Activated T-cell treated with anti-CD3 and anti-CD28 coated beads for 4 hours (primary cell): ENCODE measurements at places on chromosomes 2 and 18.

- no peak for DNase-seq
These were observed 43.9 kb upstream of the PCBP1 start for GRCh38 chr2:70043252-70043875.

DNA sequence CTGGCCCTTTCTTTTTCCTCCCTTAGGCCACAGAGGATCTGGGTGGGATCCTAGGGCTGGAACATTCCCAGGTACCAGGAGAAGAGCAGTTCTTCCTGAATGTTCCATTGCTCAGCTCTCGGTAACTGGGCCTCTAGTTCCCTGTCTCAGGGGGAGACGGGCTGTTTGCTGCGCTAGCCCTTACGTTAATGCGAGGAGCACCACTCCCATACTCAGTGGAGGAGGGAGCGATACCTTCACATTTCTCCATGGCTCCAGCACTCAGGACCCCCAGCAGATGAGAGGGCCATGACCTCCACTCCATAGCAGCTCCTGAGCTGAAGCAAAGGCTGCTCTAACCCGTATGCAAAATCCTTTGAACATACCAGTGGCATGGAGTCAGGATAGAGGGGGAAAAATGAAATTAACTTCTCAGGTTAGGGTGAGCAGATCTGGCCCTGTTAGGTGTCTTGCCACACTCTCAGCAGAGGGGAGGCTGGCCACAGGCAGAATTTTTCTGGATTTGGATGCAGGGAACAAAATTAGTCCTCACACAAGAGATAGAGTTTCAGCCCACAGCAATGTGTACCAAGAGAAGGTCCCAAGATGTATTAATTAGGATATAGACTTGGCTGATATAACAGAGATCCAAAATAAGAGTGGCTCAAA lies 206.7 kb downstream of the ZFP36L2 start:
- no peak for DNase-seq

- no peak for DNase-seq
These were observed 42.8 kb upstream of the RAB31 start for GRCh38 chr18:9665314-9665713.

DNA sequence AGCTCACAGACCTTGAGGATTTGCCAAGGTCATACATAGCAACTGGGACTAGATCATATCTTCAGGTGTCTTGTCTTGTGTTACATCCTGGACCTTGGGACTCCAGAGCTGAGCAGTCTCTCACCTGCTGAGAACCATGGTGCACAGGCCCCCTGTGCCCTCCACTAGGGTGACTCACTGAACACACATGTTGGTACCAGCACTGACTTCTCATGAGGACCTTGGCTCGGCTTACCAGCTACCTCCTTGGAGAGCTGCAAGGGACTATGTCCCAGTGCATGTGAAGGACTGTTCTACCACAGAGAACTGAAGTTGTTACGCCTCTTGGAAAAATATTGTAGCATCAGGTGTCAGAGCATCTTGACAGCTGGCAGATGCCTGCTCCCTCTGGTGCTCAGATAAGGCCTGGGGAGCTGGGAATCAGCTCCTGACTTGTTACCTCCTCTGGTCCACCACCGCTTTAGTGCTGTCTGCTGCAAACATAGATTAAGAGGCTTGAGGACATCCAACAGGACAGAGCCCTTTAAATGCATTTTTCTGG lies 72.1 kb downstream of the WDSUB1 start:
- no peak for DNase-seq

GRCh38 chr18:80046961-80047541 lies 12.8 kb downstream of the RBFA start:
- DNase-seq = no peak

DNA sequence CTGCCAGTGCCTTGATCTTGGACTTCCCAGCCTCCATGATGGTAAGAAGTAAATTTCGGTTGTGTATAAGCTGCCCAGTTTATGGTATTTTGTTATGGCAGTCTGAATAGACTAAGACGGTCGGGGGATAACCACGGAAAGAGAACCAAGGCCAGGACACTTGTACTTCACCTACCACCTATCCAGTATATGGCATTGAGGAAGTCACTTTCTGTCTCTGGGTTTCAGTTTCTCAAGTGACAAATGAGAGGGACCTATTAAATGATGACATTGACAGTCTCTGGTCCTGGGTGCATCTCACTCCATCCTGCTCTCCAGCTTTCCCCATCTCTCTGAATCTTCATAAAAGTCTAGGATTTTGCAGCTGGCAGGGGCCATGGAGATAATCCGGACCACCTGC lies 183.8 kb upstream of the MSH6 start:
- no peak for DNase-seq

- DNase-seq = no peak
These were observed 422.8 kb upstream of the ZEB2 start for GRCh38 chr2:144942516-144943256.

DNA sequence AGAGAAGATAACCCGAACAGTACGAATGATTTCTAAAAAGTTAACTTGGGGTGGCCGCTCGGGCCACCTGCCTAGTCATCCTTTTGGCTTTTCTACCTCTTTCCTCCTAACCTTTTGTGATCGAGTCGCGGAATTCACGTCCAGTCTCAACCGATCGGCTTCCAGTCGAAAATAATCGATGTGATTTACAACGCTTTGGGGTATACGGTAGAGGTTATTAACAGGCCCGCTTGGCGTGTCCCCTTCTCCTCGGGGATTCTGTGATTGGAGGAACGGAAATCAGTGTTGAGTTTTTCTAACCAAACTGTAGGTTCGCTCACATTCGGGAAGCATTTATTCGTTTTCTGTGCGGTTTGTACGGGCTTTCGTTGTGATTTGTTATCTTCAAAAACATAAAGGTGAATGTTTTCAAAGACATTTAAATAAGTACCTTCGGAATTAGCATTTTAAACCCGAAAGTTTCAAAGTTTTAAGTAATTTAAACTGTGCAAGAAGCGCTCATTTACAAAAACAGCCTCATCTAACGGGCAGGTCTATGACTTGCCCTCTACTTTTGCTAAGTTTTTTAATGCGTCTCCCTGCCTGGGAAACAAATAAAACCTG lies 588 bp upstream of the FOXI3 start:
- DNase-seq = no peak

- no peak for DNase-seq
These were observed 7.7 kb downstream of the SERPINB2 start for GRCh38 chr18:63895190-63895589.

DNA sequence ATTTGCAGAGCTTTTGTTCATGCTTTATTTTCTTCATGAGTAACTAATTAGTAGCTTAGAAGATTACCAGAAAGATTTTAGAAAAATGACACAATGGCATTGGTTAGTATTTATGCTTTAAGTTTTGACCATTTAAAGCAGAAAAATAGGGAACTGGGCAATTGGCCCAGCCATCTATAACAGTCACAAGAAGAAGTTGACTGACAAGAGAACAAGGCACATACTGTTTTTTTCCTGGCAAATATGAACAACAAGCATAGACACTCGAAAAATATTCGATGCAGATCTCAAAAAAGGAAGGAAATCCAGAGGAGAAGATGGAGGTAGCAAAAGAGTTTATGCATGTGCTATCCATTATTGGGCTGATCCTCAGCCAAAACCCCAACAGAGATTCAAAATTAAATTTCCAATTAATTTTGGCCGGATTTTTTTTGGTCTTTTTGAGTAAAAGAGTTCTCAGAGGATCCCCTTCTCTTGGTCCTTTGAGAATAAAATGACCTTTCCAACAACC lies 200.8 kb upstream of the SLC35G4 start:
- DNase-seq = no peak

GRCh38 chr2:176178038-176178756 lies 10.3 kb upstream of the HOXD1 start:
- DNase-seq = no peak

DNA sequence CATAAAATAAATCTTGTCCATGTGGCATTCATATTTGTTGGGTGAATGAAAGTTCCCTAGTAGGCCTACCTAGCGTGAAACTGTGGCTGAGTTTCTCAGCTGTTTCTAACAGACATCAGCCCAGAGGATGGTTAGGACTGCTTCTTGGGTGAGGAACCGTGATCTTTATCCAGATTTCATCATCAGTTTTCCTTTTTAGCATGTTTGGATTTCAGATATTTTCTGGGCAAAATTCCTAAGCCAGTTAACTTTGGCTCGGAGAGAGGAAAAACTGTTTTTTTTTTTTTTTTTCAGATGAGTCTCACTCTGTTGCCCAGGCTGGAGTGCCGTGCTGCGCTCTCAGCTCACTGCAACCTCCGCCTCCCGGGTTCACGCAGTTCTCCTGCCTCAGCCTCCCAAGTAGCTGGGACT lies 53.5 kb downstream of the DGKD start:
- no peak for DNase-seq

DNA sequence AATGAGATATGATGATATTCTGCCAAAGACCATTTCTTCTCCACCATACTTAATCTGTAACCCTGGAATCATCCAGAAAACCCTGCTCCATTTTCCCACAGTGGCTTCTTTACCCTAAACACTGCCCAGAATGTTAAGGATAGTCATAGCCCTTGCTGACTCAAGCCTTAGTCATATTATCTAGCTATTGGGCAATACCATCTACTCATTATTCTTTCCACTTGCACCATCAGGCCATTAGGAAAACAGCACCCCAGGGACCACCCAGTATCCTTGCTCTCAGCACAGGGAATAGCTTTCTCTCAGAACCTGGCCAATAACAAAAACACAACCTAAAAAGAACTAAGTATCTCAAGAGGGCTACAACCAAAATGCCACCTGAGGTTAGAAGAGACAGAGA lies 445.7 kb upstream of the SLC14A2 start:
- DNase-seq = no peak

GRCh38 chr2:212911011-212911410 lies 240.4 kb downstream of the IKZF2 start:
- no peak for DNase-seq

DNA sequence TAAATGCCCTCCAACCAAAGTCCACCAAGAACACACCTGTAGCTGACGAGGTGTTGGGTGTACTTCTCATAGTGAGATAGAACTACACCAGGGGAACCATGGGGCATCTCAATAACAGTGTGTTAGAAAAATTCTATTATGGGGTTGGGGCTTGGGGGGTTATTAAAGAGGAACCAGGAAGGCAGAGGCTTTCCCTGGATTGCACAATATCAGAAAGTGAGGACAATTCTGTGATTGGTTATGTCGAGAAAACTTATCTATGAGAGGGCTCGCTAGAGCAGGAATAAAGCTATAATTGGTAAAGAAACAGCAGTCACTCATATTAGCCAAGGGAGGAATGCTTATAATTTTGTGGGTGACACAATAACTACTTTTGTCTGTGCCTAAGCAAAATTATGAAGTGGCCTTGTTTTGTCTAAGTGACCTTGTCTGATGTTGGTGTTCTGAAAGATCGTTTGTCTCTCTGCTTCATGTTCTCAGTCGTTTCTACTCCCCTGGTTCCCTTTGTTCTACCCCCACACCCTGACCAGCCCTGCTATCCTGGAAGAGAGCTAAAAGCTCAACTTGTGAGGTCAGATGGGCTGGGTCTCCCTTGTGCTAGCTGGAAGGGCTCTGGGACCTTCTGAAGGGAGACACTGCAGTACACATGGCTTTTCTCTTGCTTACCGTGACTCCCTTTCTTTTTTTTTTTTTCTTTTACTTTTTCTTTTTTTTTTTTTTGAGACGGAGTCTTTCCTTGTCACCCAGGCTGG lies 21.6 kb upstream of the INO80C start:
- no peak for DNase-seq

DNA sequence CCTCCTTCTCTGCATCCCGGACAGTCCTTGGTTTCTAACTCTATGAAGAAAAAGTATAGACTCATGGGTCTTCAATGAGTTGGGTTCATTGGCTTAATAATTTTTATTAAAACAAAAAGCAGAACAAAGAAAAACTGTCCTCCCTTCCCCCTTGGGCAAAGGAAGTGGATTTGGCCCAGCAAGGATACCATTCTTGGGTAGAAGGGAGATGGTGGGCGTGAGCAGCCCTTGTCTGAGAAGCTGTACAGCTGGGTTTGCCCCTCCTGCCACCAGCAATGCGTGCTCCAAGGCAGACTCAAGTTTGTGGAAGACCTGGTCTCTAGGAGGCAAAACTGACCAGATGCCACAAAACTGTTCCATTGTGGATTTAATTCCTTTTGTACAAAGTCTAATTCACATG lies 12.7 kb downstream of the PCARE start:
- DNase-seq = no peak

GRCh38 chr2:237062585-237062984 lies 23.1 kb upstream of the COPS8 start:
- no peak for DNase-seq

DNA sequence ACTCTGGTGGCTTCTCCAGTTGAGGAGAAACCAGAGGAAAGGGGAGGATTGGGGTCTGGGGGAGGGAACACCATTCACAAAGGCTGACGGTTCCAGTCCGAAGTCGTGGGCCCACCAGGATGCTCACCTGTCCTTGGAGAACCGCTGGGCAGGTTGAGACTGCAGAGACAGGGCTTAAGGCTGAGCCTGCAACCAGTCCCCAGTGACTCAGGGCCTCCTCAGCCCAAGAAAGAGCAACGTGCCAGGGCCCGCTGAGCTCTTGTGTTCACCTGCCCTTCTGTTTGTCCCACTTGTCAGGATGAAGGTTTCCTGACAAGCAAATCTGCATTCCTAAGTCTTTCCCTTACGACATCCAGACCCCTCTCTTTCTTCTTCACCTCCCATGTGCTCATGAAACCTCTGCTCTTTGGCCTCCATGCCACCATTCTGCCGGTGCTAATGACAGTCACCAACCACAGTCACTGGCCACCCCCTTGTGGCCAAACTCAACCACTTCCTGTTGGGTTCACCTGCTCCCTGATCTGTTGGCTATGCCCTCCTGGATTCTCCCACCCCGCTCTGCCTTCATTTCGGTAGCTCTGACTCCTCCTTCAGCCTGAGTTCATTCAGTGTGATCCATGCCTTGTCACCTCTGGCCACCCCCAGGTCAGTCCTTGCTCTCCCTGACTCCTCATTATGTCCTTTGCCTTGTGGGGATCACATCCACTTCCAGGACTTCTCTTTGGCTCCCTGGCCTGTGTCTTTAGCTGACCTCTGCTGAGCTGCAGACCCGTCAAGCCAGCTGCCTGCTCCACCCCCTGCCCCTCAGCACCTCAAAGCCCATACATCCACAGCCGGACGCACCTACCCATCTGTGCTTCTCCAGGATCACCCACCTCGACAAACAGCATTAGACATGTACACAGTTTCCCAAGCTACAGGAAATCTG lies 17.6 kb downstream of the EMX1 start:
- no peak for DNase-seq

- no peak for DNase-seq
These were observed 23.9 kb downstream of the GAREM1 start for GRCh38 chr18:32446780-32447179.

DNA sequence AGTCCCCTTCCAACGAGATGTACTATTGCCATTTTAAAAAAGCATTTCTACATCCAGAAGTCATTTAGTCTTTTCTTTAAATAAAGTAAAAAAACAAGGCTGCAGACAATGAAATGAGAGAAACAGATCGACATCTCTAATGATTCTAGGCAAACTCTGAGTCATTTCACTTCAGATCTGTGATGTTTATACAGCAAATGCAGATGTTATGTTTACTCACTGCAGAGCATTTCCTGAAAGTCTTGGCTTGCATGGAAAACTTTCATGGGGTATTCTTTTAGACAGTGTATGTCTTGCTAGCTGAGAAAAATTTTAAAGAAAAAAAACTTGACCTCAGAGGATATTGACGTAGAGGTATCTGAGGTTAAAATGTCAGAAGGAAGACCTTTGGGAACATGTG lies 797.4 kb downstream of the CNTNAP5 start:
- no peak for DNase-seq

GRCh38 chr2:102193074-102193473 lies 6.3 kb downstream of the IL1RL2 start:
- DNase-seq = no peak
